ENCODE measurements at places on chromosomes 5 and 9.
A peak's percentile ranks its signal among the peaks of the same experiment; 100 is the strongest.

DNA sequence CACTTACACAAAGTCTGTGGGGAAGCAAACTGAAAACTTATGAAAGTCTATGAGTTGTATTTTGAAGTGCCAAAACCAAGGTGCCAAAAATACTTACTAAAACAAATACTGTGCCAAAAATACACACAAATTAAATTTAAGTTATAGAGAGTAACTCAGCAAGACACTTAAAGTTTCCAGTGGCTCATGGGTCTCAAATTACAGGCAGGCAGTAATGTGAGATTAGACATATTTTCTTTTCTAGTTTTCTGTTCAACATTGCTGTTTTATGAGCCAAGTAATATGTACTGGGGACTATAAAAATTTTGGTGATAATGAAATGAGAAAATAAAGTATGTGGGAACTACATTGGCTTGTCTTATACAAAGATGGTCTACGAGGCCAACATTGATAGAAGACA, 172.2 kb upstream of the SNX2 start:
- no peak for DNase-seq

- DNase-seq, result no peak
Measured at GRCh38 chr9:8724284-8725018, 924.9 kb upstream of the DMAC1 start.

GRCh38 chr5:997001-997474, 11.6 kb upstream of the NKD2 start:
- no peak for DNase-seq

GRCh38 chr9:4508246-4508906, 18.1 kb downstream of the SLC1A1 start:
- no peak for DNase-seq

DNA sequence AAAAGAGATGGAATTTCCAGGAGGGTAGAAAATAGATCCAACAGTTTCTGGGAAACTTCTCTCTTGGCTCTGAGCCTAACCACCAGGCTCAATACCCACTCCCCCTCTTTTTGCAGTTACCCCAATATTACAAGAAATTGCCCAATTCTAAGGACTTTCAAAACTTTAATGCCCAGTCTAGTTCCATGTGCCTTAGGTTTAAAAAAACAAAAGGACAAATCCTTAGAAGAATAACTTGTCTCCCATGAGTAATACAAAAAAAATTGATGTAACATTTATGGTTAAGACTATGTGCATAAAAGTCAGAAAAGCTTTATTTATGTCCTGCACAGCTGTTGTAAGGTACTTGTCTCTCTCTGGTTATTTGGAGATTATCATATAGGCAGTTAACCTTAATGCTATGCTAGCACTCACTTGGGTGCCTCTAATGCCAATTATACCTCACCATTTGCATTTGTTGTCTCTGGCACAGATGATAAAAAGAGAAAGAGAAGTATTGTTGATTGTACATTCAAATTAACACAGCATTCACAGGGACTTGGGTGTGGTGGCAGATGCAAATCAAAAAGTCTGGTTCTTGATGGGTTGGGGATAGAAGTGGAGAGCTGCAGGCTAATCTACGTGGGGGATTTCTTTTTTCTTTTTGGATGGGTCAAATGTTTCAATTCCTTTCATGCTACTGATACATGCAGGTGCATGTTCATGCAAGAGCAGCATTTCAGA, 159.4 kb downstream of the PIK3R1 start:
- no peak for DNase-seq

DNA sequence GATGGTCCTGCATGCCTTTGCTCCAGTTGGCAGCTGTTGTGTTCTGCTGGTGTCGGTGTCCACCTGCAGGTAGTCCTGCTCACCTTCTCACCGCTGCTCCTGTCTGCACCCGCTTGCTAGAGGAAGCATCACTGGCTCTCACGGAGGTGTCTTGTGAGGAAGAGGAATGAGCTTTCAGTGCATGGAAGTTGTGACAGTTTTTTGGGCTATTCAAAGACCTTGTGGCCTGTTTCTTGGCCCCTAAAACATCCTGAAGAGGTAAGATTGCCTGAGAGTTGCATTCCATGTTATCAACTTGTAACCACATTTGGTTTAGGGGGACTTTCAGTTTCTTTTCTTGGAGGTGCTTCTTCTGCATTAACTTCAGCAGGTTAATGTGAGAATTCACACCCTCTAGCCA, 85.6 kb downstream of the MACROH2A1 start:
- no peak for DNase-seq

GRCh38 chr9:82997476-82998140, 65.3 kb downstream of the RASEF start:
- DNase-seq, result no peak

- DNase-seq, result no peak
Measured at GRCh38 chr5:149759986-149760853, 30.1 kb downstream of the PPARGC1B start.

DNA sequence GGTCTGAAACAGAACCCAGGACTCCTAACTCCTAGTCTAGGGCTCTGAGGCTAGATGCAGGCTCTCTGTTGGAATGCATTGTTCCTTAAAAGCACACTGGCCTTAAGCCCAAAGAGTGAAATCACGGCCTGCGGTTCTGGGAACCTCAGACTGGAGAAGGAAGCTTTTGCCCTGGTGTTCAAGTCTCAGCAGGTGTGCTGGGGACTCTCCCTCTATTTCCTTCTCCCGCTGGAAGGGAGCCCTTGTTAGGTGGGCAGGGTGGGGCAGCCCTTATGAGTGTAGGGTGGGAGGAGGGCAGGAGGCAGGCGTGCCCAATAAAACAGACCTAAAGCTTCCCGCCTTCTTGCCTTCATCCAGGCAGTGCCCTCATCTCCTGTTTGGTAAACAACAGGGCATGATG, 1.8 kb upstream of the PPARGC1B start:
- DNase-seq, result no peak

DNA sequence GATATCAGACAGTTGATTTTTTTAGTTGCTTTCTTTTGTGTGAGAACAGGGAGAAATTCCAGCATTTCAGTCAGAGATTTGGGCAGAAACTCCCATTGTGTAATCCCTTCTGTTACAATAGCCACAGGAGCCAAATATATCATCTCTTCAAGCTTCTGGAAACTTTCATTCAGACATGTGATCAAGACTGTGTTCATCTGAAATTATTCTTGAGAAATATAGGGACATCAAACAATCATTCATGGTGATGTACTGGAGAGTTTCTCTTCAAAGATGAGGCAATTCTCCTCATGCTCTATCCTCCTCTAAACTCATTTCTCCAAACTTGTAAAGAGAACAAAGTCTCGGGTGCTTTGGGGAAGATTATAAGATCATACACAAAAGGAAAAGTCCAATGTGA, 35.2 kb upstream of the CSNK1G3 start:
- DNase-seq, result no peak

- DNase-seq, result no peak
Measured at GRCh38 chr5:123264394-123264793, 158.8 kb downstream of the CEP120 start.

GRCh38 chr9:82784589-82784988, 278.4 kb downstream of the RASEF start:
- DNase-seq, result no peak

- DNase-seq, result no peak
Measured at GRCh38 chr5:168291342-168291963, at the start of gene WWC1. TSS of gene WWC1 (plus strand) at chr5:168291645. CDS start at chr5:168292153, 508 bp downstream.

DNA sequence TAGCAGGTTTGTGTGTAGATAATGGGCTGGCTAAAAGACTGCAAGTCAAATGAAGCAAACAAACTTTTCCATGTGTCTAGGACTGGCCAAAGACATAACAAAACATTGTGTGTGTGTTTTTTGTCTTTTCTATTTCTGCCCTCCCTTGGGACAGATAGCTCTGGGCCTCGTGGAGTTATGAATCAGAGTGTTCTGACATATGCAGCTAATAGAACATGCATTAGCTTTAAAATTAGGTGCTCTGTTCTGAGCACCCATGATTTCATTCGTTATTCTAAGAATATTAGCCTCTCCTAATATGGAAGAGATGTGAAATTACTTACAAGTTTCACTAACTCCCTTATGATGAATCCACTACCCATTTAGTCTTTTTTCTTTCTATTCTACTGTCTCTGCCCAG, 367.3 kb upstream of the PAPPA start:
- no peak for DNase-seq

- DNase-seq, result peak; percentile 5
Measured at GRCh38 chr9:85900504-85901201, 40.3 kb upstream of the NAA35 start.

- DNase-seq, result no peak
Measured at GRCh38 chr5:116944183-116944582, 369.6 kb upstream of the SEMA6A start.

- no peak for DNase-seq
Measured at GRCh38 chr5:67350618-67351201, 154.1 kb upstream of the CD180 start.

DNA sequence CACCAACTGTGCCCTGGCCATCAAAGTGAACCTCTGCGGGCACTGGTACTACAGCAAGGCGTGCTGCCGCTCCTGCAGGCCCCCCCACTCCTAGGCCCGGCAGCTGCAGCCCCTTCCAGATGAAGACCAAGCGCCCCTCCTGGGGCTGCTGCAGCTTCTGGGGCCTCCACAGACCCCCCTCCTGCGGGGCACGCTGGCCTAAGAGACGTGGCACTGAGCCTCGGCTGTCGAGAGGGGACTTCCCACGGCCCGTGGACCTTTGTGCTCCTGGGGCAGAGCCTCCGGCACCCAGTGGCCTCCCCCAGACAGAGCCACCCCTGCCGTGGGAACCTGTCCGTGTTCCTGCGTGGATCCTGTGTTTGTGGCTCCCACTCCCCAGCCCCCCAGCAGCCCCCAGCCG, 34.4 kb downstream of the FAM163B start:
- DNase-seq, result no peak

- DNase-seq, result peak; percentile 44
Measured at GRCh38 chr5:61332358-61332749, 296 bp downstream of the ZSWIM6 start.

DNA sequence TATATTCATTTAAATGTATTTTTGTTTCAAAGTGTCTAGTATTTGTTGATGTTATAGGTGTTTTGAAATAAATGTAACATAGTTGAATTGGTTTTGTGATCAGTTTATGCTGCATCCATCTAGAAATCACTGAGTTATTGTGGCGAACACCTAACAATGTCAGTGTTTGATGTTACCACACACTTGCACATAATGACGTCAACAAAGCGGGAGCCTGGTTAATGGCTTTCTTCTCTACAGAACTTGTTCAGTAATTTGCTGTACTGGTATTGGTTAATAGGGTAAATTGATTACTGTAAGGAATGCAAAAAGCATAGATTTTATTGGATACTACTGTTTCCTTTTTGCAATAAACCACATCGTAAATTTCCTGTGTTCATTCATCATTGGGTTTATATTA, 133.0 kb downstream of the ATG10 start:
- DNase-seq, result no peak

- no peak for DNase-seq
Measured at GRCh38 chr5:40916226-40916625, 6.9 kb downstream of the C7 start.

GRCh38 chr5:26003966-26004365, 1034.4 kb downstream of the CDH9 start:
- DNase-seq, result no peak

DNA sequence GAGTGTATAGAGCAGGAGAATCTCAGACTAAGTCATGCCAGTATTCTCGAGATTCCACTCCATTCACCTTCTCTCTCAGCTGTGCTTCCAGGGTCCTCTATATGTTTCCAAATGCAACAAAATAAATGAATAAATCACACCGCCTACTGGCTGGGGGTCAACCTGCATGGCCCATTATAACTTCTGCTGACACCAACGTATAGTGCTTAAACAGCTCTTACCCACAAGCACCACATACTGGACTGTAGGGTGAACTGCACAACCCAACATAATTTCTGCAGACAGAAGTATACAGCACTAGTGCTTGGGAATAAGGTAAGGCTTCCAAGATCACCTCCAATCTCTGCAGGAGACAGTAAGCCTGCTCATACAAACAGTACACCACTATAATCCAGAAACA, 33.1 kb upstream of the HTR4 start:
- DNase-seq, result no peak

GRCh38 chr9:34585946-34586669, 3.4 kb downstream of the CNTFR start:
- DNase-seq, result no peak

DNA sequence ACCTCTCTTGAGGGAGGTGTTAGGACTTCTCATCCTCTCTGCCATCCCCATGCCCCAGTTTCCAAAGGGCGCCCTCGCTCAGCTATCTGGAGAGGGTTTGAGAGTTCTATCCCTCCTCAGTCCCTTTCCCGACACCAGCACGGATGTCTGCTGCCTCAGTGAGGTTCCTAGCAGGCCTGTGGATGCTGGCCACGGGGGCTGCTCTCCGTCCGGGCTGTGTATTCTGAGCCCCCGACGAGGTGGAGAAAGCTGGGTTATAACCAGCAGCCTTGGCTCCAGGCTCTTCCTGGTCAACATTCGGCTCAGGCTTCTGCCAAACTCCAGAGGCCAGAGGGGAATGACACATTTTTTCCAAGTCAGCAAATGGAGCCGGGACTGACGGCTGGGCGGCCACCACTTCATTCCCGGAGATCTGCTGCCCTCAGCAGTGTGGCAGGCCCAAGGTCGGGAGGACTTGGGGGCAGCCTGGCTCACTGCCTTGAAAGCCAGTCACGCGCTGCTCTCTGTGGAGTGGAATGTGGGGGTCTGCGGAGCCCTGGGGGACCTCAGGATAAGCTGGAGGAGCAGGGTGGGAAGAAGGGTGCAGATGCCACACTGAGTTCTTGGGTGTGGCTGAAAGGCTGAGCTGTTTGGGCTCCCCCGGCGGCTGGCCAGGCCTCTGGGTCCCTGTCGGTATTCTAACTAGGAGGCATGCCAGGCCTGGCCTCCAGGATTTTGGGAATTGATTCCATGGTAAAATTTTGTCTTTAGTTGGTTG, 27.4 kb downstream of the PTPA start:
- DNase-seq, result no peak

DNA sequence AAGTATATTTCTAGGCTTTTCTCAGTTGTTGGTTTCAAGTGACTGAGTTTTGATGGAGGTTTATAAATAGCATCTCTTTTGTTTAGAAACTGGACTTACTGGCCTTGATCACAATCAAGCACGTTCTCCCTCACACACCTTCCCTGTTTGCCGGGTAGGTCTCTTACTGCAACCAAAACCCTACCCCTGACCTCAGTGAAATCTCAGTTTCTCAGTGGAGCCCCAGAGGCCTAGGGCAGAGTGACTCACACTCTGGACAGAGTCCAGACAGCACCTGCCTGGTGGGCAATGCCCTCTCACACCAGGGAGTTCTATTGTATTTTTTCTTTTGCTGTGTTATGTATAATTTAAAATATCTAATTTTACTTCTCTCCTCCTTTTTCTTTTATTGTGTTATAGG, 48.4 kb upstream of the EPB41L4B start:
- no peak for DNase-seq

GRCh38 chr9:3732077-3733038, 206.6 kb upstream of the RFX3 start:
- peak; percentile 83 for DNase-seq

DNA sequence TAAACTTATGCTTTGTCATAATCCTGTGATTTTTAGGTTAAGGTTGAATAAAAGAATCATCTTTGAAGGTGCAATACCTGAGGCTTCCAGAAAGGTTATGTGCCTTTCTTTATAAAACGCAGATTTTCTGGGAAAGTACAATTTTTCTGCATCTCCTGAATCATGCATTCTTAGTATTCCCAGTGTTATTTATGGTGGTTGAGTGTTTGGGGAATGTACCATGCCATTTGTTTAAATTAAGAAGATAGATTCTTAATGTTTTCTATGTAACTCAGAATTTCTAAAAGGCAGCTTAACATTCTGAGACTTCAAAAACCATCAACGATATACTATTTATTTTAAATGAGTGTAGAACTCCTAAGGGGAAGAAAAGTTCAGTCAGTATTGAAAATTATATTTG, 108.1 kb upstream of the FBN2 start:
- no peak for DNase-seq

All from globus pallidus (tissue), 1 donor.